SK-N-SH (cell line): ENCODE measurements at places on chromosomes 6 and 20.
A peak's percentile ranks its signal among the peaks of the same experiment; 100 is the strongest.

- peak; percentile 29 for DNase-seq
Measured at GRCh38 chr6:170221052-170221752, 69.7 kb downstream of the DLL1 start.

- no peak for DNase-seq
Measured at GRCh38 chr20:50092436-50092835, 20.5 kb downstream of the UBE2V1 start.

- no peak for DNase-seq
Measured at GRCh38 chr6:162200041-162200440, 527.5 kb downstream of the PRKN start.

DNA sequence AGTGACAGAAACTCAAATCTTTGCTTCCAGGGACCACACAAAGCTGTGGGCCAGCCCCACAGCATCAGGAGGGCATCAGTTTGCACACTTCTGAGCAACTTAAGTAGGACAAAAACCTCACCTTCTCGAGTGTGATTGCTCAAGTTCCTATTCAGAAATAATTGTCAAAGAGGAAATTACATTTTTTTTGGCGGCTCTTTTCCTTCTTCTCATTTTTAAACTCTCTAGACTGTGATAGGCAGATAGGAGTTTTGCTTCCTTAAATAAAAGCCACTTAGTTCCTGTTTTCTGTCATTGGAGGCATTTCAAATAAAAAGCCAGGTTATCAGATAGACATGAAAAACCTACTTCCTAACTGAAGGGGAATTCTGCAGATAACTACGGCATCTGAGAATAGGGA is 11.2 kb upstream of the TAGAP start:
- no peak for DNase-seq

GRCh38 chr6:117188627-117189201 is 76.6 kb upstream of the VGLL2 start:
- peak; percentile 10 for DNase-seq

DNA sequence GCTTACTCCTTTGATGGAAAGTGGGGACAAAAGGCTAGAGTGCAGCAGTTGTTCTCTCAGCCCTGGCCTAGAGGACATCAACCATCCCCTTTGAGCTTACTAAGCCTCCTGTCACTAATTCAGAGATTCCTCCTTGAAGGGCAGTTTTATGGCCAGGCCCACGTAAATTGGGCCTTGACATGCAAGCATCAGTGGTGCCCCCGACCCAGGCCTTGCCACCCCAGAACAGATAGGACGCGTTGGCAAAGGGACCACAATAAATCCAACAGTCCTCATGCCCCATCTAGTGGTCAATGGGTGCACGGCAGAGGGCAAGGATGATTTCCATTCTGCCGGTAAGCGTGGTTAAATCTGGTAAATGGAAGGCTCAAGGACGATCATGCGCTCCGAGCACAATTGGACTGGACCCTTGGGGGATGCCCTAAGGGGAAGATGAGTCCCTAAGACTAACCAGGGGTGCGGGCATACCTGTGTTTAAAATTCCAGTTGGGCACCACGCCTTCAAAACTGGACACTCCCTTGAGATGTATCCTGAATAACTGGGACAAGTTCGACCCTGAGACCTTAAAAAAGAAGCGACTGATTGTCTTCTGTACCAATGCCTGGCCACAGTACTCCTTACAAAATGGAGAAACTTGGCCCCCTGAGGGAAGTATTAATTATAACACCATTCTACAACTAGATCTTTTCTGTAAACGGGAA is 32.6 kb downstream of the CEP85L start:
- peak; percentile 49 for DNase-seq

- DNase-seq: no peak
Measured at GRCh38 chr20:17345321-17345720, 118.5 kb downstream of the PCSK2 start.

DNA sequence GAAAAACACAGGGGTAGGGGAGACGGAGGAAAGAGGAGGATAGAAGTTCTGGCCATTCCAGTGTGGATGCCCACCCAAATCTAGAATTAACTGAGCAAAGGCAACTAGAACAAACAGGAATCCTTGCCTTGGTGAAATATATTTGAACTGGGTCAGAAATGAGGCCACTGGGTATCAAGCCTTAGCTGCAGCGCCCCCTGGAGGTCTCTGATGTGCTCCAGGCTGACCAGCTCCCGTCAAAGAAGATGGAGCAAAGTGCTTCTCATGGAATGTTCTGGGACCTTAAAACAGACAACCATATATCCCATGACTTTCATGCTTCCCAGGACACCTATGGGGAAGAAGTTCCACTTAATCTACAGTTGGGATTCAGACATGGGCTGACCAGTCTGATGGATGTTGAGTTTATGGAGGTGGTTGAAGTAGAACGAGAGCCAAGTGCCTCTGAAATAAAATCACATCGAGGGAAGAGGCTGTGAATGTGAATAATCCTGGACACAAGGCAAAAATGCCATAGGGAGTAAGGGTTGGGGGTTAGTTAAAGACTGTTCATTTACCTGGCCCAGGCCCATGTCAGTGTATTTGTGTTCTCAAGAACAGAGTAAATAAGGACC is 50.4 kb downstream of the HLA-DPB1 start:
- peak; percentile 51 for DNase-seq

DNA sequence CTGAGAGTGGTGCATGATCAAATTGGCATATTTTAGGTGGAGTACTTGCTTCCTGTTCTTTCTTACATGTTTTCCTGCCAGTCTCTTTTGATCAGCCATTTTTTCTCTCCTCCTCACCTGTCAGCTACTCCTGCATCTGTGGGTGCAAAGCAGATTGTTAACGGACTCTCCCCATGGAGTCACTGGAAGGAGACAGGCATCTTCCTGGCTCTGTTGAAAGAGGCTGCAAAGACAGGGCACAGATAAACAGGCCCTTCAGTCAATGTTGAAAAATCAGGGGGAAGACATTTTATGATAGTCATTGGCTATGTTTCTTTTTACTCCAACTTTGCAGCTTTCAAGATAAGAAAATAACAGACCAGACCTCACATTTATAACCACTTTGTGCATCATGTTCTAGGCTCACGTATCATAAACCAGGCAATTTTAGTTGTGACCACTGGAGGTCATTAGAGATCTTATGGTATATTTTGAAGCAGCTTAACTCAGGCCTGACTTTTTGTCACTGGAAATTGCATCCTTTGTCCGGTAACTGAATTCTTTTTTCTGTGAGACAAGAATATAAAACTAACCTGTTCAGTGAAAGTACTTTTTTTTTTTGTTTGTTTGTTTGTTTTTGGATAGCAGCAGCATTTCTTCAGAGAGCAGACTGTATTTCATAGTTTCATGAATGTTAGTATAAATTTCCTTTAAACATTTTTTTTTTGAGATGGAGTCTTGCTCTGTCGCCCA is 20.1 kb downstream of the ECT2L start:
- peak; percentile 56 for DNase-seq

GRCh38 chr6:139568151-139568955 is 193.9 kb upstream of the CITED2 start:
- no peak for DNase-seq

- no peak for DNase-seq
Measured at GRCh38 chr20:23783447-23783846, 32.7 kb upstream of the CST1 start.

- DNase-seq: no peak
Measured at GRCh38 chr6:74213995-74214394, 518.0 kb downstream of the CD109 start.

DNA sequence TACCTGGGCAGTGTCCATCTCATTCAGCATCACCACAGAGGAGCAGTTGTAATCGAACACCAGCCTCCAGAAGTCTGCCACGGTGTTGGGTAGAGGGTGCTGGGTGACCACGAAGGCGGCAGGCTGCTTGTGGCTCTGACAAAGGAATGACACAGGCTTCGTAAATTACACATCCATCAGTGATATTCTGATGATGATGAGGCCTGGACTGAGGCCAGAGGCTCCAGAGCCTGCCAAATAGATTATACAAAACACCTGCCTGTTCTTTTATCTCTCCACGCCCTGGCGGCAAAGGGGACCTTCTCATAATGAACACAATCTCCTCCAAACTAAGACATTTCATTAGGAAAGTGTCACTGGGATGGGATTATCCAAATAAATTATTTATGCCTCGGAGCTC is 480.2 kb upstream of the CHD6 start:
- DNase-seq: no peak

DNA sequence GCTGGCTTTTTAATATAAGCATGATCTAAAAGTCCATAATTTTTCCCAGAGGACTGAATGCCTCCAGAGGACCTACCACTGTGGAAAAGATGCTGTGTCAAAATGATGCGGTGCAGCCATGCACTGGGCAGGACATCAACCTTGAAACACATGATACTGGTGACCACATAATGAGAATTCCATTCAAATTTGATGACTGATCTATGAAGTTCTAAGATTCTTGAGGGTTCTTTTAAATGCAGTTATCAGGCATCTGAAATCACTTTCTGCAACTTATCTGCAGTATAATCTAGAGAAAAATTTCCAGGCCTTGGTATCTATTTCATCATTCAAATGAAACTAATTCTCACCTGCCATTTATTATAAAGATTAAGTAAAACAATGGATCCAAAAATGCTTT is 15.0 kb upstream of the MARCKS start:
- DNase-seq: no peak

DNA sequence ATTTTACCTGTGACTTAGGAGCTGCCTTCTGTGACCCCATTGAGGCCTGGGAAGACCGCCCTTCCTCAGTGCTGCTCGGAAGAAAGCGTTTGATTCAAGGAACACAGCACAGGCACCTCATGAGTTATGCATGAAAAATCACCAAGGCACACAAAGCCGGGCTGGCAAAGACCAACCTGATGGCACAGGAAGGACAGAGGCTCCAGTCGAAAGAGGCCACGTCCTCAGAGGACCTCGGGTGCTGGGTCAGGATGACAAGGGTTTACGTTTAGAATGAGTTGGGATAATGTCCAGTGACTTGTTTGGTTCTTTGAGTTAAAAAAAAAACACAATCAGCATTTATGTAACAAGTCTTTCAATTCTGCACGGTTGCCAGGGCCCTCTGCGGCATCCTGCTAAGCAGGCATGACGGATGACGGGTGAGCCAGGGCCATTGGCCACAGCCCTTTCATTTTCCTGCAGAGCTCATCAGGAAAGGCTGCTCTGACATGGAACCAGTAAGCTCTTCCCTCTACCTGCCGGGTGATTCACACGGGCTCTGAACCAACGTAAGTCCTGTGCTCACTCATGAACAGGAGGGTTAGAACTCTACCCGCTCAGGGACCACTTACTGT is 112.8 kb downstream of the DACT2 start:
- no peak for DNase-seq
